Prostate gland (tissue), 2 donors: ENCODE measurements at places on chromosomes 6 and 20.

DNA sequence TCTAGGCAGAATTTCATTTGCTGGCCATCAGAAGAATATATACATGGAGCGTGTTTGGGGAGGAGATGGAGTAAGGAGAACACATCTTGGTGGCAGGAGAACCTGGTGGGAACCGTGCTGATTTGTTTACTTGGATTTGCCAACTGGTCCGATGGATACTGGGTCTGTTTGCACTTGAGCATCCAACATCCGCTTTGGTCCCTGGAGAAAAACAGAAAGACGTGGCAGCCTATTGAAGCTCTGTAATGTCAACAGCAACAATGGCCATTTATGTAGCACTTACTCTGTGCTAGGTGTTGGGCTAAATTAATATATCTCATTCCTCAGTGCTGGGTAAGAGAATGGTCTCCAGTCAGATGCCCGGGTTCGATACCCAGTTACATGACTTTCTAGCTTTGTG lies 125.6 kb downstream of the BCAS1 start:
- DNase-seq = no peak

DNA sequence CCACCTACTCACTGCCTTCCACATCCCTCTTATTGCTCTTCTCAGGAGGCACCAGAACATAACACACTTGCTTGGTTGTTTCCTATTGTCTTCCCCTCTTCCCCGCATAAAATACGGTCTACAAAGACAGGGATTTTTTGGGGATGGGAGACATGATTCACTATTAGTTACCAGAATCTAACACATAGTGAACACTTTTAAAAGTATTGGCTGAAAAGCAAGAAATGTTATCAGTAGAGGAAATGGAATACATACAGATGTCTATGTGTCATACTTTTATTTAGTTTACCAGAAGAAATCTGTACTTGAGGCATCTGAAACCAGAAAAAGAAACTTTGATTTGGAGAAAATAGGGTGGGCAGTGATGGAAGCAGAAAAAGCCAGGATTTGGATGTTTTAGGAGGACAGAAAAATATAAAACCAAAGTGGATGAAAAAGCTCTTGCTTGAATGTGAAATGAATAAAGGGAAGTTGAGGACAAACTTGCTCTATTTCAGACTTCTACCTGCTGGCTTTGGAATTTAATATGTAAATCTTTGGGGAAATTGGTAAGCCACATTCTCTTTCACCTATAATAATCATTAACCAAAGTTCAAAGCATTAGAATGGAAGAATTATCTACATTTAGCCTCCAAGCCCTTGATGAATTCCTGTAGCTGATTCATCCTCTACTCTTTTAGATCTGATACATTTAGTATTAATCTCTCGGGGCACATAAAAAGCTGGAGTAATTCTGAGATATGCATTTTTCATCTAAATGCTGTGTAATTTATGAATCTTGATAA lies 82.6 kb downstream of the DOK5 start:
- DNase-seq = no peak

- no peak for DNase-seq
These were observed 119.5 kb downstream of the CDC5L start for GRCh38 chr6:44507014-44507413.

DNA sequence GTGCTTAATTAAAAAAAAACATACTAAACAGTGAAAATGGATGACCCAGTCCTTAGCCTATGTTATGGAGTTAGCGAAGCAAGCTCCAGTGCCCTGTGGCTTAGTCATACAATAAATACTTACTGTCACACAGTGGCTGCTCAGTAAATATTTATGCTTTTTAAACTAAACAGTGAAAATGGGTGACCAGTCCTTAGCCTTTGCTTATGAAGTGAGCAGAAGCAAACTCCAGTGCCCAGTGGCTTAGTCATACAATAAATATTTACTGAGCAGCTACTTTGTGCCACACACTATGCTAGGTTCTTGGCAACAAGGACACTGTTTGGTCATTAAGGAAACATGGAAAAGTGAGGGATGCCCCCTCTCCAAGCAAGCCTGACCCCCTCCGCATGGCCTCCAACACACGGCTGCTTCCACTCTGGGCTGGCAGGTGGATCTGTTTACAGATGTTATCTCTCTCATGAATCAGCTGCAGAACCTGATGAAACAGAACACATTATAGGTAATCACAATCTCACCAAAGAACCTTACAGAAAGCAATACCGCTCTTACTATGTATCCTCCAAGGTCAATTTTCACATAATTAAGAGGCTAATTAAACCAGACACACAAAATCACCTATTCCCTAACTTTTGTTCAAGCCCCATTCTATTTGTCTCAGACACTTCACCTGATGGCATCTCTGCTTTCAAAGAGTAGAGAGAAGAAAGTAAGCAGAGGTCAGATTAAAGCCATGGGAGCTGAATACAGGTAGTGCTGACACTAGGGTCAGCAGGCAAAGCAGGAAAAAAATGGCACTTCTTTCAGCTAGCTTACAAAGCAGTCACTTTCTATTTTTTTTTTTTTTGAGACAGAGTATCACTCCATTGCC lies 27.3 kb downstream of the CDK5RAP1 start:
- peak; percentile 69 for DNase-seq

DNA sequence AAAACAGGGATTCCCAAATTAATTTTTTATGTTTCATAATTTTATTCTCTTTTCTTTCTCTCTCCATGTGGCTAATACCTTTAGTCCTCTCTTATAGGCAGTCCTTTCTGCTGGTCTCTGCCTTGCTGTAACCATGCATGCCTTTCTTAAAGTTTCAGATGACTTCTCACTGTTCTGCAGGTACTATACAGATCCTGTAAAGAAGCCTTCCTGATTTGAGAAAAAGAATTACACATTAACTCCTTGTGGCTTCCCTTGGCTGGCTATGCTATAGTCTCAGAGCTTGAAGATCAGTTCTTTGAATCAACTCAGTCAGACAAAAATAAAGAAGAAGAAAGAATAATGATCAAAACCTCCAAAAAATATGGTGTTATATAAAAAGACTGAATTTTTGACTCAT lies 7.3 kb upstream of the GPR63 start:
- DNase-seq = no peak

DNA sequence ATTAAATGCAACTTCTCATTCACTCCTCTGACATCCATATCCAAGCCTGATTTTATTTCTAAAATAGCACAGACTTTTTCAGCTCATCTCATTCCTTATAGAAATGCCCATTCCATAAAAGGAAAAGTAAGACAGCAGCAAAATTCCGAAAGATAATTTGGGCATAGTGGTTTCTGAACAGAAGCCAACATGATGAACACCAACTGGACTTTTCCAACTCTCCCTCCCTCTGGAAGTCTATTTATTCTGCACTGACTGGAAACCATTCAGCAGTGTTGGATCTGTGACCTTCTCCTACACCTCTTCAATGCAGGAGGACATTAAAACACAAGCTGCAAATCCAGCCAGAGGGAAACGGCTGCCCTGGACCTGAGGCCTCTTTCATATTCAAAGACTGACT lies 306.2 kb upstream of the NT5E start:
- DNase-seq = no peak

DNA sequence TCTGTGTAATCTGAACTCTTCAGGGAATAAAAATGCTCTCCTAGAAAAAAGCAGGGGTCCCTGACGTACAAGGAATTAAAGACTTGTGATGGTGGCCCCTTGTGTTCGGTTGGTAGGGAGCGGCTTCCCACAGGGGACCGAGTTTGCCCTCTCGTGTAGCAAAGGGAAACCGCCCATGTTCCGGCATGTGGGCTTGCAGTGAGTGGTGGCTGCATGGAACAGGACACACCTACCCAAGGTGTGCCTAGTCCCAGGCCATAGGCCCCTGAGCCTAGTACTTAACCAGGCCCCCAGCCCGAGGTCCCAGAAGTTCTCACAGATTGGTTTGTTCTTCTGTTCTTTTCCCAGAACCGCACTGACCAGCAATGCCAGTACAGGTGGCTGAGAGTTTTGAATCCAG lies 15.5 kb downstream of the MYBL2 start:
- DNase-seq = no peak

DNA sequence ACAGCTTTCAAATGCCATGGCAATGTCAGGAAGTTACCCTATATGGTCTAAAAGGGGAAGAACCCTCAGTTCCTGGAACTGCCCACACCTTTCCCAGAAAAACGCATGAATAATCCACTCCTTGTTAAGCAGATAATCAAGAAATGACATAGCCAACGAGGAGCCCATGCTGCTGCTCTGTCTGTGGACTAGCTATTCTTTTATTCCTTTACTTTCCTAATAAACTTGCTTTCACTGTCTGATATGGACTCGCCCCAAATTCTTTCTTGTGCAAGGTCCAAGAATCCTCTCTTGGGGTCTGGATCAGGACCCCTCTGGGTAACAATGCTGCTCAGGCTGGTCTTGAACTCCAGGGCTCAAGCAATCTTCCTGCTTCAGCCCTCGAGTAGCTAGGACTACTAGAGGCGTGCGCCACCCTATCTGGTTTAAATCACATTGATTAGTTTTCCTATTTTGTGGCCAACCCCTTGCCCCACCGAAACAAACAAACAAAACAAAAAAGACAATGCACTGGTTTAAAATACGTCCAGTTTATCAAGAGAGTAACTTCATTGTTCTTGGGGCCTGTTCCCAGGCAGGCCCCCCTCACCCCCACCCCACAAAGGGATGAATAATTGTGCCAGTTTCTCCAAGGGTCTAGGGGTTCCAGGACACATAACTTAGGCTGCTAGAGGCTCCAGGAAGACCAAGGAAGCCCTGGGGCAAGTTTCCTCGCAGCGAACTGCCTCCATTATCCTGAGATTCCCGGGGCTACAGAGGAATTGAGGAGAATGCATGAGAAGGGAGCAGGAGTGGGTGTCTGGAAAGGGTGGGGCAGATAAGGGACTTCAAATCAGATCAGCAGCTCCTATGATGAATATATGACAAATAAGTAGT lies 10.1 kb upstream of the AKAP12 start:
- DNase-seq = no peak

DNA sequence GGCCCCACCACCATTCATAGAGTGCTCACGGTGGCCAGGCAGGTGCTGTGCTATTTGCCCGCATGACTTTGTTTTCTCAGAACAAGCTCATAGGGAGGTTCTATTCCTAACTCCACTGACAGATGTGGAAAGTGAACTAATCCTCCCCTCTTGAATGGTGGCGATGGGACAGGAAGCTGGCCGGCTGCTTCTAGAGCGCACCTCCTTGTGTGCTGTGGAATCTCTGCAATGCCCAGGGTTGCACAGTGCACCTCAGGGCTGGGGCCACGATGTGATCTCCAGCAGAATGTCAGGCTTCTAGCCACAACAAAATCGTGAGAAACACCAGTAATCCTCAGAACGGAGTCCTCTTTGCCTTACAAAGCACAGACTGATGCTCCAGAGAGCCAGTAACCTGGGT lies 53.8 kb upstream of the SLC22A23 start:
- no peak for DNase-seq

DNA sequence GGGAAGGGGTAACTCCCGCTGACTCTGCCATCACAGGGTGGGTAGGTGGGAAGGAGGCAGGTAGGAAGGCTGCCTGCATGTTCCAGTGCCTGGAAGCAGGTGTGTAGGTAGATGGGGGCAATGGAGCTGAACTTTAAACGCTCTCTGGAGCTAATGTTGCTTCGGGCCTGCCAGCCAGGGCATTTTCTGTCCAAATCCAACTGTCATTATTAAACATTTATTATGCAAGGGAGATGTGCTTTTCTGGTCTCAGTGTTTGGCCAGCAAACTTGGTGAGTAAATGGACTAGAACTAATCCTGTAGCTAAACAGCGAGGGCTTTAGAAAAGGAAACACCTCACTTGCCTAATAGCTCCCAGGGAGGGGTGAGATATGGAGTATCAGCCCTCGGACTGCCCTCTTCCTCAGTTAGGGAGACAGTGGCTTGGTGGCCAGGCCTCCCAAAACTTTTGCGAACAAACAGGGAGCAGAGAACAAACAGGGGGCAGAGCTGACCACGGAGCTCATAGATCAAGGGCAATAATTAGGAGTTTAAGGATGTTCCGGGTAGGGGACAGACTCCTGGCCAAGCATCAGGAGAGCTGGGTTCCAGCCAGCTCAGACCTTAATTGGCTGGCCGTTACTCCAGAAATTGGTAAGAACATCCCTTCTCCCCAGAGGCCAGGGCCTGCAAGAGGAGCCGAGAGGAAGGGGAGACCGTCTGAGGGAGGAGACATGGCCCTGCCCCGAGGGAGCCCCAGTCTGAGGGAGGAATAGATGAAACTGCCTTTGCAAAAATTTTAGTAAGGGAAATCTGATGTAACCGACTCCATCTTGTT lies 131.1 kb downstream of the VEGFA start:
- DNase-seq = peak; percentile 9

- DNase-seq = no peak
These were observed 77.9 kb upstream of the NFATC2 start for GRCh38 chr20:51620432-51620831.

- DNase-seq = no peak
These were observed 126.9 kb downstream of the MRPL14 start for GRCh38 chr6:44000164-44000842.

- DNase-seq = no peak
These were observed 22.6 kb downstream of the MYH7B start for GRCh38 chr20:34978092-34978744.

- DNase-seq = no peak
These were observed 156.0 kb downstream of the DST start for GRCh38 chr6:56486681-56487080.

DNA sequence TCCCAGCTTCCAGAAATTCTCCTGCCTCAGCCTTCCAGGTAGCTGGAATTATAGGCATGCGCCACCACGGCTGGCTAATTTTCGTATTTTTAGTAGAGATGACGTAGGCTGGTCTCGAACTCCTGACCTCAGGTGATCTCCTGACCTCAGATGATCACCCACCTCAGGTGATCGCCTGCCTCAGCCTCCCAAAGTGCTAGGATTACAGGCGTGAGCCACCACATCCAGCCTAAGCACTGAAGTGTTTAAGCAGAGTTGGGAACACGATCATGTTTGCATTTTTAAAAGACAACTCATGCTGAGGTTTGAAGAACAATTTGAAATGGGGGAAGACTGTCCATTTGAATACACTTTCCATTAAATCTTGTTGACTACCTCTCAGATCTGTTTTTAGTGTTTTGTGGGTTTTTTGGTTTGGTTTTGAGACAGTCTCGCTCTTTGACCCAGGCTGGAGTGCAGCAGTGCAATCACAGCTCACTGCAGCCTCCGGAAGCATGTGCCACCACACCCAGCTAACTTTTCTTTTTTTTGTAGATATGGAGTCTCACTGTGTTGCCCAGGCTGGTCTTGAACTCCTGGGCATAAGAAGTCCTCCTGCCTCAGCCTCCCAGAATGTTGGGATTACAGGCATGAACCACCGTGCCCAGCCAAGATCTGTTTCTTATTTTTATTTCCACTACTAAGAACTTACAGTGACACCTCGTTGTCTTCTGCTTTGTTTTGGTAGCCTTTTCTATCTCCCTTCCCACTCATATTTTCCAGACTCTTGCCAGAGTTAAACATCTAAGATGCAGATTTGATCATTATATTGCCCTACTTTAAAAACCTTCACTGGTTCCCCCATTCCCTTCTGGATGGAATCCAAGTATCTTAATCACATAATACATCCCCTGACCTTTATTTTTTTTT lies 5.5 kb downstream of the CASP8AP2 start:
- DNase-seq = no peak
